ENCODE measurements at places on chromosomes 3 and 15.

GRCh38 chr15:32825219-32825618 is 107.4 kb downstream of the GREM1 start:
- DNase-seq, result no peak

- peak; percentile 60 for DNase-seq
Observed at GRCh38 chr3:185353823-185354614, 8.9 kb upstream of the MAP3K13 start.

DNA sequence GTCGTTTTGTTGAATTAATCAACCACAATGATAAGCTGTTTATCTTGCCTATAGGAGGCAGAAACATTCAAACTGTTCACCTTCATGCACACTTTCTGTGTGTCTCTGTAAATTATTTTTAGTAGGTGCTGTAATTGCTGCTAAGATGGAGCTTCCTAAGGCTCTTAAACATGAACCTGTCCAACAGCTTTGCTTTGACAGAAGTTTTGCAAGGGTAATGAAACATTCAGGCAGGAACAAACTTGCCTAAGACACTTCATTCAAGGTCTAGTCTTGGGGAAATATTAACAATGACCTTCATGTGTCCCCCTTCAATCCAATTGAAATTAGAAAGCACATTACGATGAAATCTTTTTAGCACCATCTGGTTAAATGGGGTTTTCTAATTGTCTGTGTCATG is 156.1 kb downstream of the DIPK2A start:
- DNase-seq, result no peak

GRCh38 chr3:160703974-160704373 is 27.0 kb downstream of the ARL14 start:
- DNase-seq, result no peak

GRCh38 chr3:177887475-177887874 is 648.8 kb upstream of the KCNMB2 start:
- no peak for DNase-seq

DNA sequence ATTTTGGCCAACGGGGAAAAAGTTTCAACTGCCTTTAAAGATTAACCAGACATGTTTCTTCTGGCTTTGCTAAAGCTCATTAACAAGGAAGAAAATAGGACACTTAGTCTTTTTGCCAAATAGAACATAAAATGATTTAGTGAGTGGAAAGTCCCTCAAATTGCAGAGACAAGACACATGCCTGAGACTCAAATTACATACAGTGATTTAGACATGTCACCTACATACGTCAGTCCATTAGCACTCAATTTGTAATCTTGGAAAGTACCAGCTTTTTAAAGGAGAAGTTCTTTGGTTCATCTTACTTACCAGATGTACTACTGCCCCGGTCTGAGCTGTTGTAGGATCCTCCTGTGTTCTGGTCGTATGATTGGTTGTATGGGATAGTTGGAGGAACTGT is 1134.2 kb downstream of the ROBO1 start:
- DNase-seq, result peak; percentile 30

DNA sequence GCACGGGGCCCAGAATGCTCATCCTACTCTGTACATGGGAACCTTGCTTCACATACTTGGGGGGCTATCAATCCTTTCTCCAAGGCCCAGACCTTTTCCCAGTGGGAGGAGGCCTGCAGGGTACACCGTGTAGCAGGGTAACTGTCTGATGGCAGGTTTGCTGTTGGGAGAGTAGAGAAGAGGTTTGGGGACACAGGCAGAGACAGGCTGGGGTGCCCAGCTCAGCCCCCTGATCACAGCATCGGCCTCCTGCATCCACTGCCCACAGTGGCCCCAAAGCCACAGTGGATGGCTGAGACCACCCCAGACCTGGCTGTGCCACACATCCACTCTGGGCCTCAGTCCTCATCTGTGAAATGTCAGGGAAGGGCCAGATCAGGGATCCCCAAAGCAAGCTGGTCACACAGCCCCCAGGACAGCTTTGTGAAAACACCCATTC is 5.6 kb downstream of the CHRNA3 start:
- no peak for DNase-seq

DNA sequence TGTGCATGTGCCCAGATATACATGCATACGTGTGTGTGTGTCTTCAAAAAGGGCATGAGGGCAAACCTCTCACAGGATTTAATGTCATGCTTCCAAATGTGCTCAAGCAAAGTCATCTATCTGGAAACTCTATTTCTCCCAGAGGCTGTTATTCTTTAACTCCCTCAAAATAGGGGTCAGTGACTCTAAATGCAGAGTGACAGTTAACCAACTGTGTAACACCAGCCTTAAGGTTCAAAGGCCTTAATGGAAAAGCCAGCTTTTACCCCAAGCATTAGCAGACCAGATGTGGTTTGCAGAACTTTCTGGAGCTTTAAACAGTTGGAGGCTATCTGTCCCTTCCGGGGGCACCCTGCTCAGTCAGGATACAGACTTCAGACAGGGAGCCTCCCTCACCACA is 70.4 kb upstream of the SLC7A14 start:
- no peak for DNase-seq
